D341Med (cell line): ENCODE measurements at places on chromosomes 1 and 21.

DNA sequence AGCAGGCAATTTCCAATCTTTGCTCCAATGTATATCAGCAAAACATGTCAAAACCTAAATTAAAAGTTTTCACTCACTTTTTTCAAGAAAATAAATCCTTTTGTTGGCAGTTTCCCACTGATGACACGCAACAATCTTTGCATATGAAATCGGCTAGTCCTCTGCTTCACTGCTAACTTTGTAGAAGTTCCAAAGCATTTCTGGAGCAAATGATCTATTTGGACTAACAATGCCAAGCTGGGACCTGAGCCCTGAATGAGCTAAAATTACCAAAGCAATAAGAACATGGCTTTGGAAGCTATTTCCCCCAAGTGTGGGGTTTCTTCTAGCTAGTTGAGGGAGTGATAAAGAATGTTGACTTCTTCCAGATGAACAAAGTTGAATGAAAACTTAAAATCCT is 5.1 kb downstream of the BEND5 start:
- DNase-seq, result no peak

DNA sequence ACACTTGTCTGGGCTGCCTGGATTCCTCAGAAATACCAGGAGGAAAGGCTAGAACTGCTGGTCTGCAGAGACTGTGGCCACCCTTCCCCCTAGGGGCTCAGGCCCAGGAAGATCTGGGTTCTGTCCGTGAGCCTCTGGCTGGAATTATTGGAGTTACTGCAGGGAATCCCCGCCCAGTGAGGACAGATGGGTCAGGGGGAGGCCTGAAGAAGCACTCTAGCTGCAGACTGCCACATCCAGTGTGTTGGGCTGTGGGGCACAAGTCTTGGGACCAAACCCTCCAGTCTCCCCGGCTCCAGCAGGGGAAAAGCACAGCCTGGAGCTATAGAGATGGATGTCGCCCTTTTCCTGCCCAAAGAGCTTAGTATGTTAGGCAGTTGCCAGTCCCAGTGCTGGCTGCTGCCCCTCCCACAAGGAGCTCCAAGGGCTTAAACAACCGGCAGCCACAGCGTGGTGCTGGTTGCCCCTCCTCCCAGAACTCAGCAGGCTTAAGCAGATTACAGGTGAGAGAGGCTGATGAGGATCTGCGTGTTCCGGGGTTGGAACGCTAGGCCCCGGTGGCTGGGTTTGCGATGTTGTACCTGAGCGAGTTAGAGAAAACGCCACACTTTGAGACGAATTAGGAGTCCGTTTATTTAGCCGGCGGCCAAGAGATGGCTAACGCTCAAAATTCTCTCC is 255.5 kb upstream of the LRRC7 start:
- no peak for DNase-seq

DNA sequence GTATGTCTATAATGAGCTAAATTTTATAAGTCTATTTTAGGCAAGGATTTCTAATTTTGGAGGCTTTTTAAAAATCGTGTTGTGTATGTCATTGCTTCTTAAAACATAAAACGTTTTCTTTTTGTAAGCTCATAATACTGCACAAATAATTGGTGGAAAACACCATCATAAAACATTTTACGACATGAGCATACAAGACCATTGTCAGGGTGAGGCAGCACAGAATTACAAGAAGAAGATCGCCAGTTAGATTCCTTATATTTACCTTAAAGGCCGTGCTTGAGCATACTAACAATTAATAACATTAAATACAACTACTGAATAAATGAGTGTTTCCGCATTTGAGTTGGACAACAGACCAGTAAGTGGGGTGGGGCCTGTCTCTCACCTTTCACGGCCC is 19.1 kb upstream of the LMX1A start:
- DNase-seq, result no peak

- no peak for DNase-seq
Measured at GRCh38 chr1:18128298-18128697, 20.7 kb downstream of the IGSF21 start.

- DNase-seq, result no peak
Measured at GRCh38 chr21:28590026-28590425, 402.7 kb downstream of the LTN1 start.

DNA sequence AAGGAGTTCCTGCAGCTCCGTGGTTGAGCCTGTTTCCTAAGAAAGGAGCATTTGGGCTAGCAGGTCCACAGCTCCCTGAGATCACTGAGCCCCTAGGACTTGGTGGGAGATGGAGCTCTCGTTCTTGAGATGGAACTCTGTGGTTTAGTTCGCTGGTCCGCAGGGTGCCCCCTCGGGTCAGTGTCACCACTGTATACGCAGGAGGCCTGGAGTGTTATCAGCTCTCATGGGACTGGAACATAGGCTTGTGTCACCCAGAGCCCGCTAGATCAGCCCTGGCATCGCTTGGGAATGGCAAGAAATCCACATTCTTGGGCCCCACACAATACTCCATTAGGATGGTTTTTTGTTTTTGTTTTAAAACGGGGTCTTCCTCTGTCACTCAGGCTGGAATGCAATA is 3.6 kb downstream of the SNAP47 start:
- DNase-seq, result no peak

GRCh38 chr1:32127409-32128198 is 19.7 kb downstream of the KPNA6 start:
- DNase-seq, result no peak

GRCh38 chr1:47678464-47678980 is 240.7 kb downstream of the FOXD2 start:
- DNase-seq, result no peak

- DNase-seq, result no peak
Measured at GRCh38 chr1:40795811-40796586, 12.4 kb downstream of the KCNQ4 start.

- no peak for DNase-seq
Measured at GRCh38 chr1:214523124-214523824, 28.1 kb downstream of the PTPN14 start.

- no peak for DNase-seq
Measured at GRCh38 chr21:45888386-45889009, 93.1 kb upstream of the COL6A1 start.

GRCh38 chr1:29264773-29265389 is 28.6 kb downstream of the PTPRU start:
- no peak for DNase-seq

DNA sequence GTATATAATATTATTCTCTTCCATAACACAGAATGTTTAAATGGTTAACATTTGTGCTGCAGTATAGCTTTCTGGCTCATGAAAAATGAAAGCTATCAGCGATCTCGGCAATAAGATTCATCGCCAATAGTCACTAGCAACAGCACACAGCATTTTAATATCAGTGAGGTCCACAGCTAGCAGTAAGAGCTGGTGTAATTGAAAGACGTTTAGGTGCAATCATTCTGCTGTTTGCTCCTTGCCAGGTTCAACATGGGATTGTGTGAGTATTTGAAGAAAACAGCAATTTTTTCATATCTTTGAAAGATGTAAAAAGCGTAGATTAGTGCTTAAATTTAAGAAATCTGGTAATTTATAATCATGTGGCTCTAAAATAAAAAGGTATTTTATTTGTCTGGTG is 20.1 kb downstream of the PRKACB start:
- DNase-seq, result no peak

DNA sequence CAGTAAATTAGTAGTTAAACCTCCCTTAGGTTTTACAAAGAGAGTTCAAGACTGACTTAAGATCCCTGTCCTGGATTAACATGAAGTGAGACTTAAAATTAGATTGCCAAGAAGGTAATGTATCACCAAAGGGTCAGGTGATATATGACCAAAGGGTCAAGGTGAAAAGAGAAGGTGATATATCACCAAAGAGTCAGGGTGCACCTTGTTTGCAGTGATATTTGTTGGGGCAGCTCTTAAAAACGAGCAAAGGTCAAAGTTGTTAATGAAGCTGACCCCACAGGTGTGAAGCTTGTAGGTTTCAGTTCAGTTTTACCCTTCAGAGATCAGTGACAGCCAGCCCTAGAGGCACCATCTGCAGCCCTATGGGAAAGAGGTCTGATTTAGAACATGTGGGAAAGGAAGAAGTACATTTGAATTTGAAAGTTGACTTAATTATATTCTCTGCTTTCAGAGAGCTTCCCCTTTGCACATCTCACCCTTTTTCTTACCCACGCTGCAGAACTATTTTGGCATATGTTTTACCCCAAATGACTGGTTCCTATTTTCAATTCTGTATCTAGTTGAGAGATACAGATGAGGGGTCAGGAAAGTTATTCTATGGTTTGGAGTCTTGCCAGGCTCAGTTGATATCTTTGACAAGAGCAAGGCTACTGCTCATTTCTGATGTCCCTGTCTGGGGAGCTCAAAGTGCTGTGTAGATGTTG is 170.8 kb downstream of the S1PR1 start:
- DNase-seq, result no peak

- DNase-seq, result no peak
Measured at GRCh38 chr1:8214501-8215173, 103.3 kb upstream of the SLC45A1 start.

- DNase-seq, result no peak
Measured at GRCh38 chr1:160466961-160467360, 56.1 kb downstream of the SLAMF6 start.

DNA sequence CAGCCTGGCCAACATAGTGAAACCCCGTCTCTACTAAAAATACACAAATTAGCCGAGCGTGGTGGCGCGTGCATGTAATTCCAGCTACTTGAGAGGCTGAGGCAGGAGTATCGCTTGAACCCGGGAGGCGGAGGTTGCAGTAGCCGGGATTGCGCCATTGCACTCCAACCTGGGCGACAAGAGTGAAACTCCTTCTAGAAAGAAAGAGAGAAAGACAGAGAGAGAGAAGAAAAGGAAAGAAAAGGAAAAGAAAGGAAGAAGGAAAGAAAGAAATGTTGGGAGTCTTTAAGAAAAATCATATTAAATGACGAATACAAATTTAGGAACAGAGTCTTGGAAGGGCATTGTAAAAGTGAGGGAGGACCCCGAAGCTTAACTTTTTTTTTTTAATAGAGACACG is 1.8 kb upstream of the HNRNPR start:
- DNase-seq, result no peak

GRCh38 chr1:47951545-47952235 is 45.5 kb downstream of the TRABD2B start:
- DNase-seq, result no peak

GRCh38 chr1:28208818-28209441 is 23.9 kb downstream of the DNAJC8 start:
- peak; percentile 63 for DNase-seq

GRCh38 chr1:230332061-230332460 is 94.1 kb downstream of the PGBD5 start:
- DNase-seq, result no peak

DNA sequence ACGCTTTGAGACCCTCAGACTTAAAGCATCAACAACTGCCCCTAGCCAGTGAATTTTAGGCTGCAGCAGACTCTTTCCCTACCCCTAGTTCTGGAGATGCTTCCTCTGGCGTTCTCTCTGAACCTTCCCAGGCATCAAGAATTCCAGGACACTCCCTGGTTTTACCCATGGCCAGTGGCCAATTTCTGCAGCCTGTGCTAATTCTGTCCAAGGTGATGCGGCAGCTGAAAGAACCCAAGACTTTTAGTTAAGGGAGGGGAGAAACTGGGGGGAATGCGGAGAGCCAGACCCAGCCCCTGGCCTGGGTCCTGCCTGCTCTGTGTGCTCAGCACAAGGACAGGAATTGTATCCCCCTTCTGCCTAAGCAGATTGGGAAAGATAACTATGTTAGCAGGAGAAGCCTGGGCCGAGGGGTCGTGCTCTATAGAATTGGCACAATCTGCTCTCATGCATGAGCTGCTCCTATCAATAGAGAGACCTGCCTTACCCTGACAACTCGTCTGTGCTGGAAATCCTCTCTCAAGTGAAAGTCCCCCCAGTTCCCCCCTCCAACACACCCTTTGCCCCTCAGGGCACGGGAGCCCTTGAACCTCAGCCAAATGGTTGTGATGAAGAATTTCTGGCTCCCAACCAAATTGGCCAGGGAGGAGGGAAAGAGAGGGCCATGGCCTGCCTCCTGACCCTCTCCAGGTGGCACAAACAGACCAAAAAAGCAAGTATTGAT is 5.4 kb upstream of the GJA8 start:
- DNase-seq, result no peak

GRCh38 chr1:38533772-38534472 is 325.6 kb downstream of the RRAGC start:
- no peak for DNase-seq

GRCh38 chr1:24344090-24344742 is 25.1 kb downstream of the GRHL3 start:
- no peak for DNase-seq

DNA sequence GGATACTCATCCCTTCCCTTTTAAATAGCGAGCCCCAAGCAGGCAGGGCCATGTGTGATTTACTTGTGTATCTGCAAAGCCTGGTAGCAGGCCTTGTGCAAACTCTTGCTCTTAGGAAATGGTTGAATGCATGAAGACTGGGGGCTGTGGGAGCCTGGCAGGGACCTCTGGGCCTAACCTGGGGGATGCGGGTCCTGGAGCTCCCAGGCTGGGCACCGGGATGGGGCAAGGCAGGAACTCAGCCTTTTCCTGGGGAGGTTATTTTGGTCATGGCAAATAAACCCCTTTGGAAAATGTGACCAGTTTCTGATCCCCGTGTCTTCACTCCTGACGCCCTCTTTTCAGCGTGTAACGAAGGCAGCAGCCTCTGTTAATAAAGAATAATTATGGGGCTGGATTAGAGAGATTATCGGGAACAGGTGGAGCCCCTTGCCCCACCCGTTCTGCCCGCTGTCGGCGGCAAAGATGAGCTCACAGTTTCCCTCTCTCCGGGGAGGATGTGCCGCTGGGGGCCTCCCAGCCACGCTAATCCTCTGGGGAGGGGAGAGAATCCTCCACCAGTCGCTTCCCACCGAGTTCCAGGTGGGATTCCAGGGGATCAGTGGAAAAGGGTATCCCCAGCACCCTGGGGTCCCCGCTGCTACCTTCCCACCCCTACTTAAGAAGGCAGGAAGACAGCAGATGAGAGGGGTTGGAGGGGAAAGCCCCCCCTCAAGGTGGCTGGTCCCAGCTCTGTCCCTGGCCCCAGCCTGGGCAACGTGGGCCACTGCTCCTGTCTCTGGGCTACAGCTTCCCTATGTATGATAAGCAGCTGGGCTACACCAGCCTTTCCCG is 69.7 kb upstream of the WNT4 start:
- DNase-seq, result peak; percentile 84

DNA sequence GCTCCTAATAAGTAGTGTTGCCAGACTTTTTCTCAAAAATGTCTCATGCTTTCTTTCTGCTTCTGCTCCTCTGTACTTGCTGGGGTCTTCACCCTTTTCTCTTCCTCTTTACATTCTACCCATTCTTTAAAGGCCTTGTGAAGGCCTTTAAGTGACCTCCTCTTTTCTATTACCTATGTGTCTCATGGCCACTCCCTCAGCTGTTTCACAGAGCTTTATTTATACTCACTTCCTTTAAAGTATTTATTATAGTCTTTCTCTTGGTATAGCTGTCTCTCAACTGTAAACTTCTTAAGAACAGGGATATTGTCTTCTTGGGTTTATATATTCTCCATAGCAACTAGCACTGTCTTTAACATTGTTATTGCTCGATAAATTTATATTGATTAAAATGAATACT is 792 bp downstream of the GOLPH3L start:
- no peak for DNase-seq

GRCh38 chr1:150564051-150564991 is 15.1 kb downstream of the MCL1 start:
- DNase-seq, result no peak

- no peak for DNase-seq
Measured at GRCh38 chr1:109924316-109924715, 13.7 kb downstream of the CSF1 start.

- no peak for DNase-seq
Measured at GRCh38 chr1:18511874-18512150, 31.1 kb downstream of the KLHDC7A start.

GRCh38 chr1:18479454-18479853 is 1.3 kb upstream of the KLHDC7A start:
- DNase-seq, result no peak

GRCh38 chr1:61157468-61157987 is 75.2 kb downstream of the NFIA start:
- DNase-seq, result no peak

GRCh38 chr1:53068314-53069099 is 6.5 kb downstream of the PODN start:
- peak; percentile 12 for DNase-seq
